ENCODE measurements at places on chromosomes 2 and 18.

DNA sequence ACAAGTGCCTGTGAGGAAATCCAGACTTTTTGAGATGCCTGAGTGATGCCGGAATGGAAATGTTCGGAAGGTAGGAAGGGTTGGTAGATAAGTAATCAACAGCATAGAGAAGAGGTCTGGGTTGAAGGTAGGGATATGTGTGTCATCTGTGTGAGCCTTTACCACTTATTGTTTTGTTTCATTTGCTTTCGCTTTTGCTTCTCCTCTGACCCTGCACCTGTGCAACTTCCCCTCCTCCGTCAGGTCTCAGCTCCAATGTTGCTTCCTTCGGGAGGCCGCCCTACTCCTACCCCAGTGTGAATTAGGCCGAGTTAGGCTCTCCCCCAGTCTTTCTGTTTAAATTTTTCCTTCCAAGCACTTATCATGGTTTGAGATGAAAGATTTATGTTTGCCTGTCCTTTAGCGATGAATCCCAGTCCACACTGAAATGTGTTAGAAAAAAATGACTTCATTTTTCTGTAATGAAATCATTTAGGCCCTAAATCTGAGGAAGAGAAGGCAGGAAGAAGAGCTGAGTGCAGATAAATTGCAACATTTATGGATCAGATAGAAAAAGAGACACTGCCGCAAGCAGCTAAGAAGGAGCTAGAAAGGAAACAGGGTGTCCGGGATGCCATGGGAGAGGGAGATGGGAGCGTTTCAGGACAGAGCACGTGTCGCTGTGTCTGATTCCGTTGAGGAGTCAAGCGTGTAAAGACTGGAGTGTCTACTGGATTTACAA lies 139.6 kb upstream of the PELI1 start:
- no peak for DNase-seq

- no peak for DNase-seq
Measured at GRCh38 chr18:66226782-66227181, 377.1 kb downstream of the CDH19 start.

- no peak for DNase-seq
Measured at GRCh38 chr2:51003345-51004192, 28.4 kb downstream of the NRXN1 start.

GRCh38 chr2:238243496-238244076 lies 3.7 kb upstream of the HES6 start:
- DNase-seq = no peak

- no peak for DNase-seq
Measured at GRCh38 chr2:43294973-43295603, 68.7 kb upstream of the ZFP36L2 start.

- DNase-seq = no peak
Measured at GRCh38 chr2:238587776-238588660, 161.3 kb downstream of the ASB1 start.

DNA sequence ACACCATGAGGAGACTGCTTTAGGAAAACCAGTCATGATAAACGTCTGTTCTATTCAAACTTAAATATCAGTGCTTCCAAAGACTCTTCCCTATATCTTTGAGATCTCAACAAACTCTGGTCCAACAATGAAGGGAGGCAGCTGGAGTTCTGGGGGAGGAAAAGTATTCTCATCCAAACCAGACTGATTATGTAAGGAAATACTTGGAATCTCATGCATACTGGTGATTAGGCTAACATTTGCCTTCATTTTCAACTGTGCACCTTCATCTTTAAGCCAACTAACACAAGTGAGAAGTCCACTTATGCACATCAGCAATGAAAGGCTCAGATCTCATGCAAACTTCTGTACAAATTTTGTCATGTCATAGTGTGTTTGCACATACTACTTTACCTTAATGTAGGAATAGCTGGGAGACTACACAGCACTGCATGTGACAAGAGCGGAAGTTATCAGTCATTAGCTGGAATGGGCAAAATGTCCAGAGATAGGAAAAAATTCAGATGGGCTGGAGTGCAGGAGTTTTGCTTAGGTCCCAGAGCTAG lies 67.5 kb upstream of the STK17B start:
- DNase-seq = no peak

Measured in activated T-cell treated with anti-CD3 and anti-CD28 coated beads, Interleukin-2, amount 50 U/mL, for 4 hours (primary cell).